ENCODE measurements at places on chromosomes 12 and 14. TPM values are rescaled to one million over a fixed set of nuclear protein-coding genes. Genes with fewer than 3 reads are reported as not detected.

The NEUROD4 gene
- polyA plus RNA-seq: 1.0 TPM

The HNRNPA1 gene
- 1,571 TPM for polyA plus RNA-seq

The MYF6 gene
- 3.5 TPM for polyA plus RNA-seq

The DCAF5 gene
- 51.1 TPM for polyA plus RNA-seq

The TPPP2 gene
- 0.59 TPM for polyA plus RNA-seq

DNA sequence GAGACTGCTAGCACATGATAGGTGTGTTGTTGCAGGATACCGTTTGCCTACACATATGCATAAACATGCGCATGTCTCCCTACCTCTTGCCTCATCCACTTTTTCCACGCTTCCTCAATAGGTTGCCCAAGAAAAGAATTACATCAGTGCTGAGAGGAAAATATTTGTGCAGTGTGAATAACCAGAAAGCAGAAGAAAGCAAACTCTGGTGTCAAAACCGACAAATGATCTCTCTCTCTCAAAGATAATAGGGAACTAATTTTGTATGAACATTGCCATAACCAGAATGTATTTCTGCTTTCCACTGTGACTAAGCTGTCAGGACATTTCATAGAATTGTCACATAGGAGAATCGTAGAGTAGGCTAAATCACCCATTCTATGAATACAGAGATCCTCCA lies 1.3 kb downstream of the CLEC7A start:
- DNase-seq: no peak

DNA sequence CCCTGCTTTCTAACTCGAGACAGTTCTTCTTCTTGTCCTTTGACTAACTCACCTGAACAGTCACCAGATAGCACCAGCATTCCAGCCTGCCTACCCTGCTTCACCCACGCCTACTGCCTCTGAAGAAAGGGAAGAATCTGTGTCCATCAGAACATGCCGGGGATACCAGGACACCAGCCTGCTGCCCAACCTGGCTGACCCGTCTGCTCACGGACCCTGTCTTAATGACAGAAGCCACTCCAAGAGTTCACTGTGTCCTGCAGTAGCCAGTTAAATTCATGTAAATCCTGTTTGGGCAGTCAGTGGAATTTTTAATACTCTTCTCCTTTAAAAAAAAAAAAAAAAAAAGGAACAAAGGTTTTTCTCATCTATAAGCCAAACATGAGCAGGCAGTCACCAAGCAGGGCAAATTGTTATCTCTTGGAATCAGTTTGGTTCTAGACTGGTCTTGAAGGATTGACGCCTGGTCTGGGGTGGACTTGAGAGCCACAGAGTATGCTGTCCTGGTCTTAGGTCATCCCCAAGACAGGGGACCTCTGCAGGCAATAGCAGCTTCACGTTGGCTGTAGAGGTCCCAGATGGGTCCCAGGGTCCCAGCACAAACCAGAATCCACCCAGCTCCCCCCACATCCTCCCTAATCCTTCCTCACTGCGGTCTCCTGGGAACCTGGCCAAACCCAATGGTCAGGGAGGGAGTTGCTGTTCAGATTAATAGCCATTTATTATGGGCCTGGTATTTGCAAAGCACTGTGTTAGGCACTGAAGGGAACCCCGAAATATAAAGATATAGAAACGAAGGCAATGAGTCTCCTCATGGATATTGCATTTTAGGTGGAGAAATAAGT lies 181.1 kb upstream of the HIF1A start:
- DNase-seq: no peak

- DNase-seq: no peak
Observed at GRCh38 chr14:55968741-55969140, 149.5 kb upstream of the PELI2 start.

DNA sequence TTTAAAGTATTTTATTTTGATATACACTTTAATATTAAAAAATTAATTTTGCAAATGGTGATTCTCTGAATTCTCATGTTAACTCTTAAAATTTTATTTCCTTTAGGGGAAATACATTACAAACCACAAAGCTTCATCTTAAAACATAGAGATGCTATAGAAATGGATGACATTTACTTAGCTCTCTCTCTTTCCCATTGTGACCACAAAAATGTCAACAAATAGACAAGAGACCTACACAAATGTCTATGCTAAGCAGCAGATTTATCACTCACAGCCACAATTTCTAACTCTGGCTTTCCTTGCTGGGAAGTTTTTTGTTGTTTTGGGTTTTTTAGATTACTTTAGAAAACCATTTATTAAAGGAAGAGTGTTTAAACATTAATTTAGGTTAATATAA lies 19.9 kb upstream of the PHC1 start:
- DNase-seq: no peak

DNA sequence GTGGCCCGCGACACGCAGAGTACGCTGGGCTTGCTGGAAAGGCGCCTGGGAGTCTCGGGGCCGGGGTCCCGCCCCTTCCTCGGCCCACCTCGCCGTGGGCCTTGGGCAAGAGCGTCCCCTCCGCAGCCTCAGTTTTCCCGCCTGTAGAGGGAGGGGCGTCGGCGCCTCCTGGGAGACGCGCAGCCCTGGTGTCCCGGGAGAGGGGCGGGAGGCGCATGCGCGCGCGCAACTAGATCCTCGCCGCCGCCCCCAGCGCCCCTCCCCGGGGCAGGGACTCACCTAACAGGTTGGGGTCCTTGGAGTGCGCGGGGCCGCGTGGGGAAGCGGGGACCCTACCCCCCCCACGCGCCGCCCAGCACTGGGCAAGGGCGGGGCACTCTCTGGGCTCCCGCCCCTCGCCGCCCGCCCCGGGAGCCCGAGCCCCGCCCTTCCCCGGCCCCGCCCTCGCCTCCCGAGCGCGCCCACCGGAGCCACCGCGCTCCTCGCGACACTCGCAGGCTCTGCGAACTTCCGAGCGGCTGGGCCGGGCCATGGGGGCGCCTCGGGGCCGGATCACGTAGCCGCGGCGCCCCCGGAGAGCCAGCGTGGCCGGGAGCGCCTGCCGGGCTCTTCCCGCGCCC lies at the start of gene KIF26A:
Gene KIF26A, plus strand, starts transcription at position 490 of the 620 bp plus-strand sequence. CDS start 136 bp downstream, outside the sequence.
- DNase-seq: no peak

DNA sequence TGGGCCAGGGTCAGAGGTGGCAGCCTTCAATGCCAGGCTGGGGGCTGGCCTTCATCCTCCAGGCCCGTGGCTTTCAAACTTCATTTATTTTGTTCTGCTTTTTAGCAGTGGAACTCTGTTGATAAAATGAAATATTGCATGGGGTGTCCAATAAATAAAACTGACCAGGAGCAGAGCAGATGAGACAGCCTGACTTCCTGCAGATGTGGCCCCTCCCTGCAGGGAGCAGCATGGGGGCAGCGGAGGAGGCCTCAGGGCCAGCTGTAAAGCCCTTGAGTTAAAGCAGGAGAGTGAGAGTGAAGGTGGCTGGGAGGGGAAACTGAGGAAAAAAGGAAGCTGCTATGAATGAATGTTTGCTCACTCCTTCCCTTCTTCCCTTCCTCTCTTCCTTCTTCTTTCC lies 120.3 kb downstream of the RPAP3 start:
- DNase-seq: no peak

DNA sequence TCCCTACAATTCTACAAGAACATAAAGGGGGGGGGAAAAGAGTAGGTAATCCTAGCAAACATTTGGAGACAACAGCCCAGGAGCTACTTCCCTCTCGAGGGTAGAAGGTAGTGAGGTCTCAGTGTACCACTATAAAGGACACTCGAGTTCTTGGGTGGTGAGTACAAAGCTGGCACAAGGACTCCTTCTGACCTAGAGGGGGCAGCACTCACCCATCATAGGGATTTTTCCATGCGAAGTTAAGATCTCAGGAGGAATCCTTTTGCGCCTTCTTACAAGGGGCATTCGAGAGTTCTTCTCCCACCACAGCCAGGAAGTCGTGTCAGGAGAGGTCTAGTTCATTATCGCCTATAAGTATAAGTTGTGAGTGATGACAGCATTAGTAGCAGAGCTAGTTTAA lies 200.2 kb upstream of the RBM19 start:
- DNase-seq: peak; percentile 81
